ENCODE measurements at places on chromosomes 4 and X.

DNA sequence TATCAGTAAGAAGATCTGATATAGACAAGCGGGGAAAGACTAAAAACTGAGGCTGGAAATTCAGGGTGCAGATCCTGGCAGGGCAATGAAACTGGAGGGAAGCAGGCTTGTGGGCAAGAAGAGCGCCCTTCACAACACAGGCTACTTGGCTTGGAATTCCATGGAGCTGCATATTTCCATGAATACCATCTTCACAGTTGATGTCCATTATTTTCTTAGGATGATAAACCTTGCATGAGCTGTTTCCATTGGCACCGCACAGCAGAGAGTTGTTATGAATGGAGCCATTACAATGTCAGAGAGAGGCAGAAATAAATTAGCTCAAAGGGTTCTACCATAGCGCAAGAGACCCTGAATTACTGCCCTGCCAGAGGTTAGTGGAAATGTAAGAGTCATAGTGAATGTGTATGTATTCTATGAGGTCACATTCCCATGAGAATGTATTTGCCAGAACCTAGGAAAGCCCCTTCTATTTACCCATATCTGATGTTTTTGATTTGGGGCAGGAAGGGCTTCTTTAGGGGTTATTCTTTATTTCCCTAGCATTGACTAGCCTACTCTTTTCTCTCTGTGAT is 215.6 kb downstream of the PALLD start:
- no peak for DNase-seq

GRCh38 chr4:5203309-5203992 is 152.2 kb downstream of the STK32B start:
- DNase-seq, result no peak

GRCh38 chrX:128365492-128365891 is 313.3 kb upstream of the ACTRT1 start:
- DNase-seq, result no peak

DNA sequence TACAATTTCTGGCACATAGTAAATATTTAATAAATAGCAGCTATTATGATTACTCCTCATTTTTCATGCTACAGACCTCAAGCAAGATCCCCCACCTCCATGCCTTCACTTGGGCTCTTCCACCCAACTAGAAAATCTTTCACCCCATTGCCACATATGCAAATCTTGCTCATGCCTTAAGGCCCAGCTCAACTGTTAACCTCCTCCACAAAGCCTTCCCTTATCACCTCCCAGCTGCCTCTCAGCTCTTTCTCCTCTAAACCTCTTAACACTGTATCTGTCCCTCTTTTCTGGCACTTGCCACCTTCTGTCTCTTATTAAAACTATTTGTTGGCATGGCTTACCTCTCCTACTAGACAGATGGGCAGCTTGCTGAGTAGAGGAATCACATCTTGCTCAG is 51.5 kb downstream of the PJA1 start:
- DNase-seq, result no peak
